ENCODE measurements at places on chromosomes 2 and 18.

DNA sequence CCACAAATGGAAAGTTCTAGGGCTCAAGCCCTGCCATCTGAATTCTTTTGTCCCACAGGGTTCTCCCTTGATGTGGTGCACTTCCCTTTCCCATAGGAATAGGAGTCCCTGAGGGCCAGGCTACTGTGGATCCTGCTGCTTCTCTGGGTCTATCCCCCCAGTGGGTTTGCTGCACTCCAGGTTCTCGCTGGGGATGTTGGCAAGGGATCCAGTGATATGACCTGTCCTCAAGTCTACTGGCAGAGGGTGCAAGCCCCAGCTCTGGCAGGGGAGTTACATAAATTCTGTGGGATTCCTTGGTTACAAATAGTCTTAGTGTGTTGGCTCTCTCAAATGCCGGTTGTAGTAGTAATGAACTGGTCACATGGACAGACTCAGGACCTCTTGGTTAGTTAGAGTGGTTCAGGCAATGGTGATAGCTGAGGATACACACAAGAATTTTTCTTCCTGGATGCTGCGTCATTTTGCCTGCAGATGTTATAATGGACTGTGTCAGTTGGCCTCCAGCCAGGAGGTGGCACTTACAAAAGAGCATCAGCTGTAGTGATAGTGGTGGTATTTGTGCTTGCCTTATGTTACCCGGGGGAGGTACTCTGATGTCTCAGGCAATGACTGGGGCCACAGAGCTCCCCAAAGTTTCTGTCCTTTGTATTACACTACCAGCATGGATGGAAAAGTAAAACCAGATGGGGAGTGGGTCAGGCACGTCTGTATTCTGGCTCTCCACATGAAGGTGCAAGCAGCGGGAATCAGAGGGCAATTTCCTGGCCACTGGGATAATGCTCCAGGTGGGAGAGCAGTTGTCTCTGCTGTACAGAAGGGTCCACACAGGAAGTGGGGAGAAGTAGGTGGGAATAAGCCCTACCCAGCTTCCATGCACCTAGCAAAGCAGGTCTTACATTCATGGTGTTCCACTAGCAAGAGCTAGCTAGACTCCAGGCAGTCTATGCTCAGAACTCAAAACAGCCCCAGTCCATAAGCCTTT is 267.9 kb downstream of the SOX11 start:
- no peak for DNase-seq

DNA sequence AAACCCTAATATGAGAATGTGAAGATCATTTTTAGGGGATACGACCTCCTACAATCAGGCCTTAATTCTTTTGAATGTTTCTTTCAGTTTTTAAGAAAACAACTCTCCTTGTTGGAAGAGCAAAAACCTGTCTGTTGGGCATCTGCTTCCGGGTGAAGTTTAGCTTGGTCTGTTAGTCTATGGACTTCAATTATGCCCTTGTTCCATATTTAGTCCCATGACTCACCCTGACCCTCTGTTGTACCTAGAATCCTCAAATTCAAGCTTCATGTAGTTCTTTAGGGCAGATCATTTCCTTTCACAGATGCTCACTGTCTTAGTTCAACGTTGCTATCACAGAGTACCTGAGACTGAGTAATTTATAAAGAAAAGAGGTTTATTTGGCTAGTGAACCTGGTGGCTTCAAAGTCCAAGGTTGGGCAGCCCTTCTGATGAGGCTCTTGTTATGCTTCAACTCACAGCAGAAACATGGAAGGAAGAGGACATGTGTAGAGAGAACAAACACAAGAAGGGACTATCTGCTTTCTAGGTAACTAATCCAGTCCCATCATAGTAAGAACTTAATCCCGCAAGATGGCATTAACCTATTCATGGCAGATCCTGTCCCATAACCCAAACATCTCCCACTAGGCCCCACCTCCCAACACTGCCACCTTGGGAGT is 82.5 kb upstream of the SERPINE2 start:
- no peak for DNase-seq

- DNase-seq, result no peak
These were observed 30.5 kb upstream of the RMDN2 start for GRCh38 chr2:37894601-37895000.

DNA sequence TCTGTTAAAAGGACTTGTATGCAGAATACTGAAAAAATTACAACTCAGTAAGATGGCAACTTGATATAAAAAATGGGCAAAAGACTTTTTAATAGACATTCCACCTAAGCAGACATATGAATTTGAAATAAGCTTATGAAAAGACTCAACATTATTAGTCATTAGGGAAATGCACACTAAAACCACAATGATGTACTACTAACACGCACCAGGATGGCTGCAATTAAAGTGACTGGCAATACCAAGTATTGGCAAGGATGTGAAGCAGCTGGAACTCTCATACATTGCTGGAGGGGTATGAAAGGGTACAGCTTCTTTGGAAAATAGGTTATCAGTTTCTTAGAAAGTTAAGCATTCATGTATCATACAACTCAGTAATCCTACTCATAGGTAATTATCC is 3.2 kb upstream of the ENOSF1 start:
- DNase-seq, result peak; percentile 48

DNA sequence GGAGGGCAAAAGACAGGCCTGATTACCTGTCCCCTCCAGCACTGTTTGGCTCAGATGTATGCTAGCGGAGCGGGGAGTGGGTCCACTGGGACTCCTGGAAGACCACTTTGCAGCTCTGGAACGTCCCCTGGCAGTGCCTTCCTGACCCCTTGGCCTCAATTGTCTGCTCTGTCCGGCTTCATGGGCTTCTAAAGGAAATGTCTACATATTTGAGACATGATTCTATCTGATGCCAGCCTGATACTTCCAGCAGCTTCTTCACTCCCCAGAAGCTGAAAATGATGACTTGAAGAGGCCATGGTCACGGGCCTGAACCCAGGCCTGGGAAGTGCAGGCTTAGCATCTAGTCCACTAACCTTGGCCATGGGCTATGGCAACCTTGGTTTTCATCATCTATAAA is 112.1 kb downstream of the ACAA2 start:
- DNase-seq, result no peak

- DNase-seq, result no peak
These were observed 575 bp downstream of the TMEM150A start for GRCh38 chr2:85601771-85602475.

- no peak for DNase-seq
These were observed 122.0 kb upstream of the REV1 start for GRCh38 chr2:99611786-99612185.

GRCh38 chr2:129478902-129479517 is 500.5 kb upstream of the RAB6C start:
- DNase-seq, result no peak

DNA sequence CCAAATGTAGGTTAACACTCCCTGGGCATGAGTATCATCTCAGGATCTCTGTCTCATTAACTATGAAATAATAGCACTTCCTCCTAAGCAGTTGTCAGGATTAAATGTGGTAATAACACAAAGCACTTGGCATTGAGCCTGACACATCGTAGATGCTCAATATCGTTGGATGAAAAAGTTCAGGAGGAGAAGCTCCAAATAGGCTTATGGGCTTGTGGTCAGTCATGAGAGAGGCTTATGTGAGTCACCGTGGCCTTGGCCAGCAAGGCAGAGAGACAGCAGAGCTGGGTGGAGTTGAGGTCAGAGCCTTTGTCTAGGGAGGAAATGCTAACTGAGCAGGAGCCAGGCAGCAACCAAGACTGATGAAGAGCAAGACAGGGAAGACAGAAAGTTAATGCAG is 68.3 kb upstream of the PPM1B start:
- peak; percentile 95 for DNase-seq

- no peak for DNase-seq
These were observed 21.6 kb upstream of the ZNF521 start for GRCh38 chr18:25373432-25374179.

GRCh38 chr2:2919574-2920365 is 457.8 kb downstream of the EIPR1 start:
- no peak for DNase-seq

GRCh38 chr2:231278868-231279267 is 80.4 kb downstream of the ARMC9 start:
- no peak for DNase-seq

DNA sequence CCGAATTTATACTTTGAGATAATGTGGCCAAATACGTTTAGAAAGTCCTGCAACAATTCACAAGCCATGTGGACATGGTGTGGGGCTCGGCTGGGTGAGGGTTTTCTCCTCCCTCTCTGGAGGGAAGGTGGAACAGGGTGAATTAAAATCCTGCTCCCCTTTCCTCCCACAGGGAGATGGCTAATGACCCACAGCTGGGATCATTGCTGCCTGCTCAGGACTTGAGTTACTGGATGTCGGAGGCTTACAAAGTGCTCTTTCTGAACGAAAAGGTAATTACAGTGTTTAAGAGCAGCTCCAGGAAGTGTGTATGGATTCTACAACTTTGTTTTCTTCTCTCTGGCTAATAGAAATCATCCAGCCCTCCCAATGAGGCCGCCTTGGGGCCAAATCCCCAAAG is 97.9 kb upstream of the ALKAL2 start:
- no peak for DNase-seq

- no peak for DNase-seq
These were observed 9.9 kb downstream of the CNTNAP5 start for GRCh38 chr2:124035001-124035400.

- no peak for DNase-seq
These were observed 5.2 kb upstream of the TMEM177 start for GRCh38 chr2:119673796-119674195.

- DNase-seq, result peak; percentile 33
These were observed 250.2 kb downstream of the LRRTM1 start for GRCh38 chr2:80054346-80054675.

- DNase-seq, result no peak
These were observed 28.1 kb downstream of the PTPN2 start for GRCh38 chr18:12855916-12856315.

GRCh38 chr2:10256031-10256514 is 46.6 kb upstream of the HPCAL1 start:
- no peak for DNase-seq

DNA sequence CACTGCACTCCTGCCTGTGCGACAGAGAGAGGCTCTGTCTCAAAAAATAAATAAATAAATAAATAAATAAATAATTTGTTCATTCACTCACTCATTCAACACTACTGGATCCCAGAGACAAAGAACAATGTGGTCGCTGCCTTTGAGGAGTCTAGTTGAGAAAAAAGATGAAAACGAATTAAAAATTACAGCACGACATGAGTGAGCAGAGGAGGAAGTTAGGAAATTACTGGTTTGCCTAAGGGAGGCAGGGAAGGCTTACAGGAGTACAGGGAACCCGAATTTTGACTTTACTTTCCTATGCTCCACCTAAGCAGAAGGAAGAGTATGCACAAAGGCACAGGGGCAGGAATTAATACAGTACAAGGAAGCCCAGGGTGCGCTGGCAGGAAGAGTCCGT is 4.2 kb upstream of the KCMF1 start:
- DNase-seq, result no peak

DNA sequence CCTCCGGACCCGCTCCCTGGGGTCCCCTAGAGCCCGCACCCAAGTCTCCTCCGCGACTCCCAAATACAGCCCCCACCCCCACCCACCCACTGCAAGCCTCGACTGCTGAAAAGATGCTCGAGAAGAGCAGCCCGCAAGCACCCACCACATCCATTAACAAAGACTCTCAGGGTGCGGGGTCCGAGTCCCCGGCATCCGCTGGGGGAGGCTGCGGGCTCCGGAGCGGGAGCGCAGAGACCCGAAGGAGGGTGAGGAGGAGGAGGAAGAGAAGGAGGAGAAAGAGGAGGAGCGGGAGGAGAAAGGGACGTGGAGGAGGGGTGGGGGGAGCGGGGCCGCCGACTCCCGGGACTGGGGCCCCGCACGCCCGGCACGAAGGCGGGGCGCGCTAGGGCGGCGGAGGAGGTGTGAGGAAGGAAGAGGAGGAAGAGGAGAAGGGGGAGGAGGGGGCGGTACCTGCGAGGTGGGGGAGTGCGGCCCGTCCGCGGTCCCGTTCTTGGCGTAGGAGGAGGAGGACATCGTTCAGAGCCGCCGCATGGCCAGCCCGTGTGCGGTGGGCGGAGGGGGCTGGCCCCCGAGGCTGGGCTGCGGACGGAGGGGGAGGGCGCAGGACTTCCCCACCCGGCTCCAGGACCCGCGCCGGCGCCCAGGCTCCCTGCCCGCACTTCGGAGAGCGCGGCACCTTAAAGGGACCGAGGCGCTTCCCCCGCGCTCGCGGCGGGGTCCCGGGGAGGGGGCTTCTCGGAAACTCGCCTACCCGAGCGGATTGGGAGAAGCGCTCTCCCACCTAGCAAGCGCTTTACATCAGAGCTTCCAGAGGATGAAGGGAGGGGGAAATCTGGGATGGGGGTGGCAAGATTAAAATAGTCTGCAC is at the start of gene CACNB4:
CACNB4 (minus strand) TSS at position 549 of the 871 bp plus-strand sequence.
- no peak for DNase-seq

DNA sequence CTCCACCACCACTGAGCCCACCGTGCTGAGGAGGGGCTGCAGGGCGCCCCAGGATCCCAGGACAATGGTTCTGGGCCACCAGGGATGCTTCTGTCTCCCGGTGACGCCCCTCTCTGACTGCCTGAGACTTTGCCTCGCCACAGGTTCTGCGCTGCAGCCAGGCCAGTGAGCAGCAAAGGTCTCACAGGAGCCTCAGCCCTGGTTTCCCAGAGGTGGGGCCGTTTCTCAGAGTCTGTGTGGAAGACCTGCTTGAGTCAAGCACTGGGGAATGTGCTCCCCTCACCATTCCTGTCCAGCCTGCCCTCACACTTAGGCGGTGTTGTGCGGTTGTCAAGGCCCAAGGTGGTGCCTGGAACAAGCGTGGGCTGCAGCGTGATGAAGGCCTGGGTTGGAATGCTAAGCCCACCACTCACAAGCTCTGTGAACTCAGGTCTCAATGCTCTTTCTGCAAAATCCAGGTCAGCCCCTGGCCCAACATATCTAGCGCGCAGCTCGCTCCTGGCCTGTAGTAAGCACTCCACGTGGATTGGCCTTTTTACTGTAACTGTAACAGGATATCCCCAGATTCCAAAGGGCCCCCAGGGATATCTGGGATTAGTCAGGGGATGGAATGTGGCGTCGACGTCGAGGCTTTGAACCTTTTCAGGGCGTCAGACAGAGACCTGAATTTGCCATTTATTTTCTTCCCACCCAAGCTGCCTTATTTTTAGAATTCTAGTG is 47.6 kb downstream of the PLB1 start:
- DNase-seq, result no peak

DNA sequence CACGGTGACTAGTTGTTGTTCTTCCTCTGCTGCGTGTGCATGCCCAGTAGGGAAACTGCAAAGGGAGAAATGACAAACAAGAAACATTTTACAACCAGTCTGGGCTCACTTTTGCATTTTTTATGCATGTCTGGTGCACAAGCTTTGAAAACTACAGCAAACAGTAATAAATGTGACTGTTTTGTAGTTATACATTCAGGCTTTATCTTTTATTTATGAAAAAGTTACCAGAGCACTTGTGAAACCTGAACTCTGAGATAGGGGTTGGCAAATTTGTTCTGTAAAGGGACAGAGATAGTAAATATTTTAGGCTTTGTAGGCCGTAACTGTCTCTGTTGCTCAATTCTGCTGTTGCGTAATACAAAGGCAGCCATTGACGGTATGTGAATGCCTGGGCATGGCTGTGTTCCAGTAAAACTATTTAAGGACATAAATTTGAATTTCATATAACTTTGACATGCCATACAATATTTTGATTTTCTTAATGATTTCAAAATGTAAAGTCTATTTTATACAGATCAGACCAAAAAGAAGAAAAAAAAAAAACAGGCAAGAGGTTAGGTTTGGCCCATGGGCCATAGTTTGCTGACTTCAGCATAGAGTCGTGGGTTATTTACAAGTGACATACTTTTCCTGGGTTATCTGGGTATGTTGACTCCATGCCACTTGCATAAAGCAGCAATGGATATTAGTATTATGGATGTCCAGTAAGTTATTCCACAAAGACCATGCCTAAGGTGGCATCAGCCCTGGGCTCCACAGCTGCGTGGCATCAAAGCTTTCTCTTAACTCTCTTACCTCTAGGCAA is 53.6 kb upstream of the EML6 start:
- DNase-seq, result peak; percentile 48

GRCh38 chr2:70133491-70134322 is 46.4 kb downstream of the PCBP1 start:
- no peak for DNase-seq

Measured in HS-5 (cell line).